ENCODE measurements at places on chromosomes 5 and 9.
A peak's percentile ranks its signal among the peaks of the same experiment; 100 is the strongest.

DNA sequence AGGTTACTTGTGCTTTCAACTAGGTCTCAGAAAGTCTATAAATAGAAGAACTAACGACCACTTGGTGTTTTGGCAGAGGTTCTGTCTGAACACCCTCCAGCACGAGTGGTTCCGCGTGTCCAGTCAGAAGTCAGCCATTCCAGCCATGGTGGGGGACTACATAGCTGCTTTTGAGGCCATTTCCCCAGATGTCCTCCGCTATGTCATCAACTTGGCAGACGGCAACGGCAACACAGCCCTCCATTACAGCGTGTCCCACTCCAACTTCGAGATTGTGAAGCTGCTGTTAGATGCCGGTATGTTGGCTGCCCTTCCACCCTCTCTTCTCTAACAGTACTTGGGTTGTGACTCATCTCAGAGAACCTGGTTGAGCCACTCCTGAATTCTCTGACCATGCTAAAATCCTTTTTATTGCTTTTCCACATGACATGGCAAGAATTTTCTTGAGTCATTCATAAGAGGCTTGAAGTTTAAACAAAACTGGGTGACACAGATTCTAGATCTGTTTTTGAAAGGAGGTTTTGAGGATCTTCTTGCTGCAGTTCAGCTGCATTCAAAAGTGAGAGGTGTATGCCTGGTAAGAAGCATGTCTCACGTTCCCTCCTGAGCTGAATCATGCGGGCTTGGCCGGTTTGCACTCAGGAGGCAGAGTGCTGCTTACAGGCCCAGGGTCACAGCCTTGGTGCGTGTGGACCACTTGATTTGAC, 103.1 kb upstream of the DMRT1 start:
- DNase-seq = peak; percentile 27

- DNase-seq = no peak
These were observed 87.4 kb downstream of the NRG2 start for GRCh38 chr5:139955616-139956273.

DNA sequence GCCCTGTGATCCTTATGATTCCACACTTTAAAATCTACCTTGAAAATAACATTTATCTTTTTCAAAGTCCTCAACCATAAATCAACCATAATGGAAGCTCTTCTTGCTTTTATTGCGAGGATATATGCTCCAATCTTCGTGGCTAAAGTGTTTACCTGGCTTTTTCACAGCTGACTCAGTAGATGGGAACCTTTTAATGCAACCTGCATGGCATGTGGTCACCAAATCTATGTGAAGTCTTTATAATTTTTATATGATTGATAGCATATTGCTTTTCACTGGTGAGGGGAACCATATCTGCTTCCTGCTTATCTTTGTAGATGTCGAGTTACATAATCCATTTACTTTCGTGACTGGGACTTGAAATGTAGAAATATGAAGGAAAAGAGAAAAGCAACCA, 47.1 kb upstream of the TLX3 start:
- no peak for DNase-seq

DNA sequence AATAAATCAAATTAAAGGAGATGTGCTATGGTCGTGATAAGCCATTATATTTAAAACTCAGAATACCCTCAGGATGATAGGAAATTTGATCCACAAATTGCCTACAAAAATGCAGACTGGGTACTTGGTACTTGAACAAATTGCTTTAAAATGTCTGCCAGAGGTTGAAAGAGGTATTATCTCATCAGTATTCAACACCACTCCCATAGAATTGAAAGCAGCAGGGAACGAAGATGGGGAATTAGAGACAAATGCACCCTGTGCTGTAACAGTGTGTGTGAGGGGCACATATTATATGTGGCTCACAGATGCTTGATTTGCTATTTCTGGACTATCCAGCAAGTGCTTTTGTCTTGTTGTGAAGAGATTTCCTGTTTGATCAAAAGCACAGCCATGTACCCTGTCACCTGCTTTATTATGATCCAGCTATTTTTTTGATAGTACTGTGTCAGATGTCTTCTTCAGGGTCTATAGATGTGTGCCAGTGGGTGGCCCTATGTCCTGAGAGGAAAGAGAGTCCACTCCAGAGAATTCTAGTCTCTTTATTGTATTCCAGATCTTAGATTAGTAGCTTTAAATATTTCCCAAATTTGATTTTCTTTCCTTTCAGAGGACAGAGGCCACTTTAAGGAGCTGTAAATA, 120.1 kb downstream of the XRCC4 start:
- no peak for DNase-seq

- no peak for DNase-seq
These were observed 18.3 kb downstream of the PTGES2 start for GRCh38 chr9:128109050-128109709.

- DNase-seq = no peak
These were observed 145.2 kb downstream of the TENT4A start for GRCh38 chr5:6858419-6858818.

DNA sequence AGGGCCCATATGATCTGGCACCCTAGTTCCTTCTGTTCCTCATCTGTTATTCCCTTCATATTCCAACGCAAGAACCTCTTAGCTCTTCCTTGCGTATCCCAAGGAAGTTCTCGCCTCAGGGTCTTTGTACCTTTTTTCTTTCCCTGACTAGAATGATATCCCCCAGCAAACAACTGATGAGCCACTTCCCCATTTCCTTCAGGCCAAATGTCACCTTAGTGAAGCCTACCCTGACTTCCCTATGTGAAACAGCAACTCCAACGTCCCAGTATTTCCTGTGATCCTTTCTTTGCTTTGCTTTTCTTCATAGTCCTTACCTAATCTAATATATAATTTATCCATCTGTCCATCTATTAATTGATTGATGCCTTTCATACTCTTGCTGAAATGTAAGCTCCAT, 47.9 kb downstream of the ERCC8 start:
- DNase-seq = no peak

DNA sequence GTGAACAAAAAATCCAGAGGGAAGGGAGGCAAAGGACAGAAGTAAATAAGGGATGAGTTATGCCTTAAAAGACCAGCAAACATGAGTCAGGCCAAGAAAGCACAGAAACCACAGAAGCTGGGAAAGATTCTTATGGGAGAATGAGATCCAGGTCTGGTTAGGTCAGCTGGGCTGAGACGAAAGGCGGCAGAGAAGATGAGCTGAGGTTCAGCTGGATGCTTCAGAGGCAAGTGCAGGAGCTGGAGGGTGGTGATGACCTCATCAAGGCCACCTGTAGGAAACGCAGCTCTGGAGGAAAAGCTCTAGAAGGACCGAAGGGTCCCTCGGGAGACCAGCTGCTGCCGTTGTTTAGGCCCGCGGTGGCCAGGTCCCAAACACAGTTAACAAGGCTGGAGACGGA, 152.0 kb downstream of the MYO10 start:
- no peak for DNase-seq

- no peak for DNase-seq
These were observed 32.1 kb upstream of the CLPTM1L start for GRCh38 chr5:1376981-1377380.

GRCh38 chr9:86734771-86735170, 212.5 kb downstream of the GAS1 start:
- DNase-seq = no peak

DNA sequence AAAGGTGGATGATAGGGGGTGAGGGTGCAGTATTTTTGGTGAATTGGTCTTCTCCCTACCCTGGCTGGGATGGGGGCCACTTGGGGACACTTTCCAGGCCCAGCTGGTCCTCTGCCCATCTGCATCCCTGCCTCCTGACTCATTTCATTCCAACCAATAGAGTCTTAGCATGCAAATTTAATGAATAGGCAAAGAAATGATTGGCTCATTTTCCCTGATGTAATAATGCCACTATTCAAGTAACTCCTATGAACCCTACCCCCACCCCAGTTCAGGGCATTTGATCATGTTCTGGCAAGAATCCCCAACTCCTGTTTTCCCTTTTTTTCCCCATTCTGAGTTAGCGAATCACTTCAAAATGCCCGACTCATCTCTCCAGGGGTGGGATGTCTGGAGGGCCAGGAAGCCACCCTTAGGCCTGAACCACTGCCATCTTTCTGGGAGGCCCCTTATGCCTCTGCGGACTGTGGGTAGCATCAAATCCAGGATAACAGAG, 56.7 kb downstream of the PCDH1 start:
- peak; percentile 45 for DNase-seq

- peak; percentile 36 for DNase-seq
These were observed 93.7 kb downstream of the PDE4D start for GRCh38 chr5:59799668-59800346.

- DNase-seq = no peak
These were observed 42.3 kb upstream of the NSMF start for GRCh38 chr9:137501457-137501856.

DNA sequence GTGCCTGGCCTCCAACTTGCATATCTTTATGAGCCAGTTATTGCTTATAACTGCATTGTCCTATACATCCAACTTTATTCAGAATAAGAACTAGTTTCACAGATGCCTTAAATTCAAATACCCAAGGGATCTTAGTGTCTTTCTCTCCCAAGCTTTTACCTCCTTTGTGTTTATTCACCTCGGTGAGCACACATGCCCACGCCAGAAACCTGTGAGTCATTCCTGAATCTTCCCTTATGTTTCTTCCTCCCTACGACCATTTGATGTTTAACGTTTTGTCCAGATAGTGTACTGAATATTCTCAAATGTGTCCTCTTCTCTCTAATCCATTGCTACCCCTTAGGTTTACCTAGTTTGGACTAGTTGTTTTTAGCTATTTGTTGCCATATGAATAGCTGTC, 55.5 kb upstream of the MEGF10 start:
- DNase-seq = no peak

- no peak for DNase-seq
These were observed 191.7 kb downstream of the DRD1 start for GRCh38 chr5:175252234-175252805.

DNA sequence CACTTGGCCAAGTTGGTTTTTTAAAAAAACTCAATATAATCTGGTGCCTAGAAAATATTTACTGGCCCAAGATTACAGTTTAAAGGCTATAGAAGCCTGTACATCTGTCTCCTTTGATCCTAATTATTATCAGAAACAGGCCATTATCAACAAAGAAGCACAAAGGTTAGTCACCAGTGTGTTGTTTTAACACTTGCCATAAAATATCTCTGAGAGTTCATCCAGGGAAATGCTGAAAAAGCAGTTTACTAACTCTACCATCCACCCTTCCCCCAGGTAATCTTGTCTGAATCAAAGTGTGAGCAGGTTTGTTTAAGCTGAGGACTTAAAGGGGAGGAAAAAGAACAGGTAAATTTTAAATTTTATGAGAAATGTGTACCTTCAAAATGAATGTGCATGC, 13.3 kb upstream of the TRPM6 start:
- no peak for DNase-seq

DNA sequence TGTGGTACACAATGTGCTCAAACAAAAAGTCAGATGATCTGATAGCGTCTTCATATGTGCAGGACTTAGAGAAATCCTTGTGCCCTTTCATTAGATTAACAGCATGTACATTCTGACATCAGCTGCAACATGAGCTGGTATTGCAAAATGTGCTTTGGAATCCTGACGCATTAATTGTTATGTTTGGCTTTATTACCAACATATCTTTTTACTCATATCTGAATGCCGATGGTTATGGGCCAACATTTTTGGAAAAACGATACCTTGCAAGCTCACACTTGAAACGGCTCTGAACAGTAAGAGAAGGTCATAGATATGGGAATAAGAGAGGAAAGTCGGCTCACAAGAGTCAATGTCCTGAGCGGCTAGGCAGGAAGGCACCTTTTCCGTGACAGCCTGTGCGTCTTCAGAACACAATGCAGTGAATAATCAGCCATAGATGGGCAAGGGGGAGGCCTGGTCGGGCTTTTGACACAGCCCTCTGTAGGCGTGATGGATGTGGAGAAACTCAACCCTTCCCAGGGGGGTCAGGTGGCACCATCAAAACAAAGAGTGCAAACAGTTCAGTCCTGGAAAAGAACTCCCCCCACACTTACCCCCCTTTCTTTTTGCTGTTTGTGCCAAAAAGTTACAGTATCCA, 36.4 kb upstream of the GAS1 start:
- DNase-seq = peak; percentile 4

GRCh38 chr5:174426388-174426787, 298.0 kb upstream of the MSX2 start:
- DNase-seq = no peak

DNA sequence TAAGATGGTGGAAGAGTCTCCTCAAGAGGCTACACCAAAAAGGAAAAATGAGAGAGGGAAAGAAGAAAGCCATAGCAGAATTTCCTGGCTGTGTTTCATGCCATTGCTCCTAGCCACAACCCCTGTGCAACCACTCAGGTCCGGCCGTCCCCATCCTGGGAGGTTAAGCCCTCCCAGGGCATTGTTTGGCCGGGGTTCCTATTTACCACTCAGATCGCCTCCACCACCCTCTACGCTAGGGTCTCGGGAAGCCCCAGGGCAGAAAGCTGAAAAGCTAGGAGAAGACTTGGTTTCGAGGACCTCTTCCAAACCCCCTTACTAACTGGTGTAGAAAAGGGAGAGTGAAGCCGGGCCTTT, 715 bp downstream of the RC3H2 start:
- DNase-seq = peak; percentile 24

- DNase-seq = no peak
These were observed 16.8 kb upstream of the PCSK5 start for GRCh38 chr9:75873712-75874111.

GRCh38 chr9:129459547-129460322, 161.2 kb downstream of the C9orf50 start:
- DNase-seq = no peak

DNA sequence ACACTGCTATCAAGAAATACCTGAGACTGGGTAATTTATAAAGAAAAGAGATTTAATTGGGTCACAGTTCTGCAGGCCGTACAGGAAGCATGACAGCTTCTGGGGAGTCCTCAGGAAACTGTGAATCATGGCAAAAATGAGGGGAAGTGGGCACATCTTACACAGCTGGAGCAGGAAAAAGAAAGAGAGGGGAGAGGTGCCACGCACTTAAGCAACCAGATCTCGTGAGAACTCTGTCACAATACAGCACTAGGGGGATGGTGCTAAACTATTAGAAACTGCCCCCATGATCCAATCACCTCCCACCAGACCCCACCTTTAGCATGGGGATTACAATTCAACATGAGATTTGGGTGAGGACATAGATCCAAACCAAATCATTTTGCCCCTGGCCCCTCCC, 105.5 kb upstream of the CPLX2 start:
- no peak for DNase-seq

DNA sequence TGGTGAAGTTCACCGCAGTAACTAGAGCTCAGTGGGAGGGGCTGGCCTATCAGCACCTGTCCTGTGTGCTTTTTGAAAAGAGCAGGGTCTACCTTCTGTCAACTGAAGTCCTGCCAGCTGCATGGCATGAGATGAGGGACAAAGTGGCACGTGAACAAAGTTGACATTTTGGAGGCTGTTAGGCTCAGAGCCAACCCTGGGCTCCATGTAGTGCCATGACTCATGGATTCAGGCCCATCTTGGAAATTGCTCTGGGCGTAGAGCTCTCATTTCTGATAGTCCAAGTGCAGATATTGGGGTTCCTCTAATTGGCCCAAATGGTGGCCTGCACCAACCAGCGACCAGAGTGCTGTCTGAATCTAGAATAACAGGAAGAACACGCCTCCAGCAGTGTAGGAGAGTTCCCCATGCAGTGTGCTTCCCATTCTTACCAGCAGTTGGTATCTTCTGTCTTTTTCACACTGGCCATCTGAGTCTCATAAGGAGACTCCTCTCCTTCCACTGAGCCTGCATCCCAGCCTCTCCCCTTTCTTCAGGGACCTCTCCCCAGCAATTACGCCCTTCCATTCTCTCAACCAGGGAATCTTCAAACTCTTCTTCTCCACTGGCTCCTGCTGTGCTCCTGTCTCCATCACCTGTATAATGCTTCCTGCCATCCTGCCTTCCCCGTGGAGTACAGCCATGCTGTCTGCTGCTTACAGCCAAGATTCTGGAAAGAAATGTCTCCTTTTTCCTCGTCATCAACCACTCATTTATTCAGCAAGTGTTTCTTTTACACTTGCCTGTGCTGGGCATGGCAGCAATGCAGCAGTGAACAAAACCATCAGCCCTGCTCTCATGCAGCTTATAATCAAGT, 30.4 kb downstream of the IRF1 start:
- no peak for DNase-seq
